ENCODE measurements at places on chromosomes 2 and 18.
A peak's percentile ranks its signal among the peaks of the same experiment; 100 is the strongest.

- DNase-seq: no peak
Measured at GRCh38 chr2:143698352-143698751, 569.1 kb downstream of the ARHGAP15 start.

GRCh38 chr2:10276481-10277292 is 26.0 kb upstream of the HPCAL1 start:
- DNase-seq: no peak

GRCh38 chr2:189933041-189933440 is 129.5 kb downstream of the MSTN start:
- DNase-seq: no peak

DNA sequence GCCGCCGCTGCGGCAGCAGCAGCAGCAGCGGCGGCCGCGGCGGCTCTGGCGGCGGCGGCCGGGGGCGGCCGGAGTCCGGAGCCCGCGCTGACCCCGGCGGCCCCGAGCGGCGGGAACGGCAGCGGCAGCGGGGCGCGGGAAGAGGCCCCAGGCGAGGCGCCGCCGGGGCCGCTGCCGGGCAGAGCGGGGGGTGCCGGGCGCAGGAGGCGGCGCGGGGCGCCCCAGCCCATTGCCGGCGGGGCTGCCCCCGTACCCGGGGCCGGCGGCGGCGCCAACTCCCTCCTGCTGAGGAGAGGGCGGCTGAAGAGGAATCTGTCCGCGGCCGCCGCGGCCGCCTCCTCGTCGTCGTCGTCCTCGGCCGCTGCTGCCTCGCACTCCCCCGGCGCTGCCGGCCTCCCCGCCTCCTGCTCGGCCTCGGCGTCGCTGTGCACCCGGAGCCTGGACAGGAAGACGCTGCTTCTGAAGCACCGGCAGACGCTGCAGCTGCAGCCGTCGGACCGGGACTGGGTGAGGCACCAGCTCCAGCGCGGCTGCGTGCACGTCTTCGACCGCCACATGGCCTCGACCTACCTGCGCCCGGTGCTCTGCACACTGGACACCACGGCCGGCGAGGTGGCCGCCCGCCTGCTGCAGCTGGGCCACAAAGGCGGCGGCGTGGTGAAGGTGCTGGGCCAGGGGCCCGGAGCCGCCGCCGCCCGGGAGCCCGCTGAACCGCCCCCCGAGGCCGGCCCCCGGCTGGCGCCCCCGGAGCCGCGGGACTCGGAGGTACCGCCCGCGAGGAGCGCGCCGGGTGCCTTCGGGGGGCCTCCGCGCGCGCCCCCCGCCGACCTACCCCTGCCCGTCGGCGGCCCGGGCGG is 646 bp downstream of the PHLPP1 start:
- peak; percentile 34 for DNase-seq

DNA sequence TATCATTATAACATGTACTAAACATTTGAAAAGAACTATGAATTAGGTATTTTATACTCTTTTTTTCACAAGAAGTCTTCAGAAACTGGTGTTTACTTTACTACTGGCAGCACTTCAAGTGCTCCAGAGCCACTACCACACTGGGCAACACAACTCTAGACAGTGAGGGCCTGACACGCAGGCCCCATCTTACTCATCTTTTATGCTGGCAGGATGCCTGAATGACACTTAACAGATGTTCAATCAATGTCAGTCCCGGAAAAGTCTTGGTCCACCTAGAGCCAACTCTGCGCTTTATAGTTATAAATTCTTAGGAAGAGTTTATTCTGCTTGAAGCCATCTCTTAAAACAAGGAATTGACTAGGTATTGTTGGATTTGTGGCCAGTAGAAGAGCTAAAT is 8.7 kb upstream of the WIPF1 start:
- DNase-seq: no peak

DNA sequence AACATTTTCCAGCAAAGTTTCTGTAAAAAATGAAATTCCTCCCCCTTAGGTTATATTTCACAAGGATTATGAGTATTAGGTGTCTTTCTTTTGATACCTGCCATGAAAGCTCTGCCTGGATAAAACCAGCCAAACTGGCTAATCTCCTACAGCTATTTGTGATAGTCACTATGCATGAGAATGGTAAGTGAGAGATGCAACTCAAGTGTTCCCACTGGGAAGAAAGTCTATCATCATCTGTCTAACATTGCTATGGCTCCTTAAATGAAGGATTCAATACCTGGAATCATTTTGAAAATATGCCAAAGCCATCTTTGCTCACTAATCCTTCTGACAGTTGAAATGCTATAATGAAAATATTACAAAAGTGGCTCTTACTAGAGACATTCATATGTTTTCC is 339.9 kb upstream of the LRRTM4 start:
- no peak for DNase-seq

- DNase-seq: no peak
Measured at GRCh38 chr2:236775511-236775910, 205.9 kb downstream of the ACKR3 start.

GRCh38 chr2:233242231-233242927 is 9.1 kb upstream of the ATG16L1 start:
- no peak for DNase-seq
